ENCODE measurements at places on chromosomes 6 and 20. TPM values are rescaled to one million over a fixed set of nuclear protein-coding genes. Genes with fewer than 3 reads are reported as not detected.

SYCP2 gene
- total RNA-seq = 4.1 TPM

COL9A1 gene
- total RNA-seq = 3.3 TPM

GRCh38 chr6:39903656-39904055, 30.6 kb downstream of the MOCS1 start:
- DNase-seq = no peak

CDSN gene
- total RNA-seq = not detected

DNA sequence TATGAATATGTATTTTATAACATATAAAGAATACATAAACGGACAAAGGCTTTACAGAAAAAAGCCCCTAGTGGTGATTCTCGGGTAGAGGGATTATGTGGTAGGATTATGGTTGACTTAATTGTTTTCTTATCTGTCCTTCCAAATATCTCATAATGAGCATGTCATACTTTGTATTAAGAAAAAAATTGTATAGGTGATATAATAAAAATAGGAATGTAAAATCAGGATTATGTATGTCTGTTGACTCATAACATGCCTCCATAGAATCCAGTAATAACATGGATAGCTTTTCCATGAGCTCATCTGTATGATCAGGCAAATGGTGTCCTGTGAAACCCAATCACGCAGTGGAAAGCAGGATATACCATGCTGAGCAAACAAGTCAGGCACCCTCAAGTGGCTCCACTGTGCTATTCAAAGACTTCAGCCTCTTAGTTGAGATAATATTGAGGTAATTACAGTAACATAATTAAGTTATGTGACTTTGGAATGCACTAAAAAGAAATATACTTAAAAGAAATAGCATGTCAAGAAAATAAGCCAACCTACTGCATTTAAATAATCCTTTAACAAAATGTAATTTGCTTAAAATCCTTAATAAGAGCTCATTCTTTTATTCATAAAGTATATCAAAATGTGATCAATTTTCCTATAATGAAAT, 39.6 kb upstream of the PRELID3B start:
- no peak for DNase-seq

GRCh38 chr20:52429029-52429428, 237.4 kb upstream of the ZFP64 start:
- no peak for DNase-seq

FAM83C gene
- total RNA-seq = not detected

GJA10 gene
- total RNA-seq = not detected

DNA sequence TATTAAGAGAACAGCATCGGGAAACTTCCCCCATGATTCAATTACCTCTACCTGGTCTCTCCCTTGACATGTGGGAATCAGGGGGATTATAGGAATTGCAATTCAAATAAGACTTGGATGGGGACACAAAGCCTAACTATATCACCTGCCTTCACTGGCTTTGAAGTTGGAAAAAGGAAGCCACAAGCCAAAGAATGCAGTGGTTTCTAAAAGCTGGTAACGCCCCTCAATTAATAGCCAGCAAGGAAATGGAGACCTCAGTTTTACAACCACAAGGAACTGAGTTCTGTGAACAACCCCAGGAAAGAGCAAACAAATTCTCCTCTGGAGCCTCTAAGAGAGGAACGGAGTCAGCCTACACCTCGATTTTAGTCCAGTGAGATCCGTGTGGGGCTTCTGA, 244.1 kb downstream of the TFAP2A start:
- DNase-seq = no peak

- no peak for DNase-seq
Measured at GRCh38 chr6:19721766-19722377, 115.3 kb upstream of the ID4 start.

GRCh38 chr6:11368760-11369159, 136.3 kb upstream of the NEDD9 start:
- DNase-seq = no peak

DNA sequence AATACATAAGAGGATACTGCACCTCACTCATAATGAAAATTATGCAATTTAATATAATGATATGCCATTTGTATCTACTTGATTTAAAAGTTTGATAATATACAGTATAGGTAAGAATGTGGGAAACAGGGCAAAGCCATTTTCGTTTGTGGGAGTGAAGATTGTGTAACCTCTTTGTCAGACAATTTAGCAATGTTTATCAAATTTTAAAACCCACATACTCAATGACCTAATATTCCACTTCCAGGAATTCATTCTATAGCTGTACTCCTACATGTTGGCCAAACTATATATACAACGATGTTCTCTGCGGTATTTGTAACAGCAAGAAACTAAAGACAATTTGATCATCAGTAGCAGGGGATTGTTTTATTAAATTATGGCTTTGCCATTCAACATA, 17.8 kb upstream of the FKBP5 start:
- no peak for DNase-seq

DTD1 gene
- 98.2 TPM for total RNA-seq

ABHD16B gene
- total RNA-seq = not detected

DNA sequence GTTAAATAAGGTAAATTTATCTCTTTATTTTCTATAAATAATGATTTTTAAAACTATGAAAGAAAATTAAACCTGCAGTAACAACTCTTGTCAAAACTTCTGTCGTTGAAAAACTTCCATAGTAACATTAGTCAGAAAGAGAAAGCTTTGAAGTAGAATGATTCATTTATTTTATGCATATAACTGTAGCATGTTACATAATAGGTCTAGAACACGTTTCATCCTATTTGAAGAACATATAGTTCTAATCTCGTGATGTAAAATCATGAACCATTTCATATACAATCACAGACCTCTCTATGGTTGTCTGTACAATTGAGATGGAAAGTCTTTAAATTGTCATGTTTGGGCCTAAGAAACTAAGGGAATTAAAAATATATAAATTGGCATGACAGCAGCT, 61.3 kb upstream of the MYLIP start:
- DNase-seq = no peak

DSP gene
- total RNA-seq = 6.9 TPM

ZBTB46 gene
- total RNA-seq = 22.4 TPM

DNA sequence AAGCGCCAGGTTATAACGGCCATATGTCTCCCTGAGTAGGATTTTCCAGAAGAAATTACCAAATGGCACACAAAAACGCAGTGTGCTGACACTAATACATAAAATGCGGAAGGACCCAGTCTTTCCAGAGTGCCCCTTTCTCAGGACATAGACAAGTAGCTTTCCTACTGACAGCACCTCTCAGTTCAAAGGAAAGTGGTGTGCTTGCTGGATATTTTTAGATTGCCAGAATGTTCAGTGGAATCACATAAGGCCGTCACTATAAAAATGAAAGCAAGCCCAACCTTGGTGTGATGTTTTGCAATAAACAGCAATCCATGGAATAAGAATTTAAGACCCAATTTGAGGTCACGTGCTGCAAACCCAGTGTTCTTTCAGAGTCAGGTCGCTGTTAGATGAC, 135.5 kb upstream of the AGPAT4 start:
- no peak for DNase-seq

C20orf96 gene
- 7.3 TPM for total RNA-seq

Measured in frontal cortex (tissue), 4 donors.